Hindlimb muscle (tissue), 1 donor: ENCODE measurements at places on chromosomes 7 and 10. TPM values are rescaled to one million over a fixed set of nuclear protein-coding genes. Genes with fewer than 3 reads are reported as not detected.

DNA sequence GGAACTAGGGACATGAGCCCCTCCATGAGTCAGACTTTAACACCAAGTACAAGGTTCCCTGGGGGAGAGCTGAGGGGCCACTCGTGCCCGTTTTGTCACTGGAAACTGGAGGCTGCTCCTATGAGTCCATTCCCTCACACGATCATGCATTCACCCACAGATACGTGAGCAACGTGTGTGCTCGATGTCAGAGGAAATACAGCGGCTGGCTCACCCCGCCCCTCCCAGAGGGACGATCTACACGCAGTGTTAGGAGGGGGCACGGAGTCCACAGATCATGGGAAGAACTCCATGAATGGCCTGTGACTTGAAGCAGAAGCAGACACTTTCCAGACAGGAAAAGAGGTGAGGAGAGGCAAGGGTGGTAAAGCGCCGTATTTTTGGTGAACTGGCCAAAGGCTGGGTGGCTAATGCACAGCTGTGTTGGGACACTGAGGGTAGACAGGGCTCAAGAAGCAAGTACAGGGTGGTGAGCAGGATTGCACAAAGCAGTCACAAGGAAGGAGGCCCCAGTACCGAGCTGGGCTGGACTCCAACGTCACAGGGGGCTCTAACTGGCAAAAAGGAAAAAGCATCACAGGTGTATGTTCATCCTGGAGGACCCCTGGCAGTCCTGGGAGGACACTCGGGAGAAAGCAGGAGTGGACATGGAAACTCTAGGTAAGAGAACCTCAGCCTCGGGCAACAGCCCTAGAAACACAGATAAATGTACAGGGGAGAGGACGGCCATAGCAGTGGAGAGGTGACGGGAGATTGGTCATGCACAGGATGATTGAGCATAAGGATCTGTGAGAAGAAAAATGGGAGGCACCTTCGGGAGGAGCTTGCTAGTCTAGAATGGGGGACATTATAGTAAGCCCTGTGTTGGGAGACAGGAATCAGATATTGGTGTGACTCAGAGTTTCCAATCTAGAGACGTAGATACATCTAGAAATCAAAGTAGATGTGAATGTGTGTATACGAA lies 41.2 kb downstream of the TNS3 start:
- DNase-seq: no peak

The C10orf53 gene
- polyA plus RNA-seq: not detected

- DNase-seq: no peak
Observed at GRCh38 chr10:45374350-45375052, 485 bp downstream of the ALOX5 start.

DNA sequence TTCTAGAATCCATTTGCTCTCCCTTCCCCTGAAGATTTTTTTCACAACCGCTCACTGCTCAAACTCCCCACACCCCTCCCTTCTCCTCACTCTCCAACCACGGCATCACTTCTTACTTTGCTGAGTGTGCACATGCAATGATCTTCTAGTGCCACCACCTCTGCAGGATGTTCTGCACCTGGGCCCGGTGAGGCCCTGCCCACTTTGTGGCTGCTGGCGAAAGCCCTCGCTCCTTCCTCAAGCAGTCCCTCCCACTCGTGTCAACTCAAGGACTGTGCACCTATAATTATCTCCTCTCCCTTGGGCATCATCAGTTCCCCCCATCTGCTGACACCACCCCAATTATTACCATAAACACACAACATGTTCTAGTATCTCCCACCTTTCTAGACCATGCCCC lies 91.0 kb upstream of the LANCL2 start:
- no peak for DNase-seq

GRCh38 chr10:103069453-103070331 lies 123.4 kb downstream of the NT5C2 start:
- peak; percentile 29 for DNase-seq

DNA sequence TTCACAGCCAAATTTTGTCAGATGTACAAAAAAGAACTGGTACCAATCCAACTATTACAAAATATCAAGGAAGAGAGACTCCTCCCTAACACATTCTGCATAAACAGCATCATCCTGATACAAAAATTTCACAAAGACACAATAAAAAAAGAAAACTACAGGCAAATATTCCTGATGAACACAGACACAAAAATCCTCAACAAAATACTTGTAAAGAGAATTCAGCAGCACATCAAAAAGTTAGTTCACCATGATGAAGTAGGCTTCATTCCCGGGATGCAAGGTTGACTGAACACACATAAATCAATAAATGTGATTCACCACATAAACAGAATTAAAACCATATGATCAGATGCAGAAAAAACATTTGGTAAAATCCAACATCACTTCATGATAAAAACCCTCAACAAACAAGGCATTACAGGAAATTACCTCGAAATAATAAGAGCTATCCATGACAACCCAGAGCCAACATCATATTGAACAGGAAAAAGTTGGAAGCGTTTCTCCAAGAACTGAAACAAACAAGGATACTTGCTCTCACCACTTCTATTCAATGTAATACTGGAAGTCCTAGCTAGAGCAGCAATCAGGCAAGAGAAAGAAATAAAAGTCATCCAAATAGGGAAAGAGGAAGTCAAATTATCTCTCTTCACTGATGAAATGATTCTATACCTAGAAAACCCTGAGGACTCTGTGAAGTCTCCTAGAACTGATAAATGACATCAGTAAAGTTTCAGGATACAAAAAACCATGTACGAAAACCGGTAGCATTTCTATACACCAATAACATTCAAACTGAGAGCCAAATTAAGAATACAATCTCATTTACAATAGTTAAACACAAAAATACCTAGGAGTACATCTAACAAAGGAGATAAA lies 223.1 kb downstream of the REEP3 start:
- DNase-seq: no peak

The WNT8B gene
- polyA plus RNA-seq: 0.09 TPM

- no peak for DNase-seq
Observed at GRCh38 chr7:249989-250388, 40.0 kb upstream of the FOXL3 start.

The CHAT gene
- not detected for polyA plus RNA-seq

The MSMB gene
- not detected for polyA plus RNA-seq

DNA sequence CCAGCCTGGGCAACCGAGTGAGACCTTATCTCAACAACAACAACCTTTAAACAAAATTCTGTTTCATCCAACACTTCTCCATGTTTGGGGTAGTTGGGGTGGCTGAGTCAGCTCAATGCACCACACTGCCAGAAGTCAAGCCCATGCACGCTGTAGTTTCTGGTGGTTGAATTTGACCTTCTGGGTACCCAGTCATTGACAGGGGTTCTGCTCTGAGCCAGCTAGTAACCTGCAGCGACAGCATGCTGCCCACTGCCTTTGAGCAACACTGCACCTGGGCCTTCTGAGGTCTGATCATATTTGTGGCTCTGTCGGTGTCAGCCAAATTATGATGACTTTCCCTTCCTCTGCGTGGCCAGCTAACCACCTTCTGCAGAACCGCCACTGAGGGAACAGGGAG lies 84.6 kb upstream of the ZNF438 start:
- DNase-seq: no peak

DNA sequence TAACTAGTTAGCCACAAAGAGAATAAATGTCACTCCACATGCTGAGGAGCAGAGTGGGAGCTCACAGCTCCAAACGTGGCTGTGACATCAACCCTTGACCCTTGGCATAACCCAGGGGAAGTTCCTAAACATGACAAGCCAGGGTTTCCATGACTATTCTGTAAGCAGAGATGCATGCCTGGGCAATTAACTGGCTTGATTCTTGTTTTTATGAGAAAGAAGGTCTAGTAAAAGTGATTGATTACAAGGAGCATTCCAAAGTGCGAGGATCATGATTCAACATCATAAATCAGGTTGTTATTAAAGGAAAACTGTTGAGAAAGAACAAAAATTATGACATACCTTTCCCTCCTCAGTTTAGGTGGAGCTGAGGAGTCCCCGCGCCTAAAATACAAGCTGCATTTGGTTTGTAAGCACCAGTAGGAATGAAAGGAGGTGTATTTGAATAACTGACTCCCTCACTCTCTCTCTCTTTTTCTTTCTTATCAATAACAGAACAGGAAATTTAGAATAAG lies 108.4 kb downstream of the SFMBT2 start:
- DNase-seq: no peak

DNA sequence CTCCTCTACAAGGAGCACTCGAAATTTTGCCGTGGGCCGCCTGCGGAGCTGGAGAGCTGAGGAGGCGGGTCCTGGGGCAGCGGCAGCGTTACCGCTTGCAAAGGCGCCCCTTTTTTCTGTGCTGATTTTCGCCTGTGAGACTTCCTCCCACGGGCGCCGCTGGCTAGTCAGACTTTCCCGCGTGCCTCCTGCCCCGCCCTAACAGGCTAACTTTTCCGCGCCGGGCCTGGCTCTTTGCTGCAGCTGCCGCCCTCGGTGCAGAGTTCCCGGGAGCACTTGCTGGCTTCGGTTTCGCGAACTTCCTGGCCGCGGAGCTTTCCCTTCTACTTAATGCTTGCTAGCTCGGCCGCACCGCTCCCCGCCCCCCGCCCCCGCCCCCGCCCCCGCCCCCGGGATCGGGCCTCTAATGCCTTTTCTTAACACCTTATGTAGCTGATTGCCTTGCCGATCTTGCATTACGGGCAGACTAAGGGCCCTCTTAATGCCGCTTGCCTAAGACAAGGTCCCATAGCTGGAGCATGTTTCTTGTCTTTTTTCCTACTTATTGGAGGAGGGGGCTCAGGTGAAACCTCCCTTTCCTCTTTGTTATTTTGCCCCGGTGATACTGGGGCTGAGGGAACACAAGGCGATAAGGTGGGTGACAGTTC lies 37.9 kb upstream of the RASGEF1A start:
- DNase-seq: peak; percentile 59

The SPDYE1 gene
- 2.3 TPM for polyA plus RNA-seq

DNA sequence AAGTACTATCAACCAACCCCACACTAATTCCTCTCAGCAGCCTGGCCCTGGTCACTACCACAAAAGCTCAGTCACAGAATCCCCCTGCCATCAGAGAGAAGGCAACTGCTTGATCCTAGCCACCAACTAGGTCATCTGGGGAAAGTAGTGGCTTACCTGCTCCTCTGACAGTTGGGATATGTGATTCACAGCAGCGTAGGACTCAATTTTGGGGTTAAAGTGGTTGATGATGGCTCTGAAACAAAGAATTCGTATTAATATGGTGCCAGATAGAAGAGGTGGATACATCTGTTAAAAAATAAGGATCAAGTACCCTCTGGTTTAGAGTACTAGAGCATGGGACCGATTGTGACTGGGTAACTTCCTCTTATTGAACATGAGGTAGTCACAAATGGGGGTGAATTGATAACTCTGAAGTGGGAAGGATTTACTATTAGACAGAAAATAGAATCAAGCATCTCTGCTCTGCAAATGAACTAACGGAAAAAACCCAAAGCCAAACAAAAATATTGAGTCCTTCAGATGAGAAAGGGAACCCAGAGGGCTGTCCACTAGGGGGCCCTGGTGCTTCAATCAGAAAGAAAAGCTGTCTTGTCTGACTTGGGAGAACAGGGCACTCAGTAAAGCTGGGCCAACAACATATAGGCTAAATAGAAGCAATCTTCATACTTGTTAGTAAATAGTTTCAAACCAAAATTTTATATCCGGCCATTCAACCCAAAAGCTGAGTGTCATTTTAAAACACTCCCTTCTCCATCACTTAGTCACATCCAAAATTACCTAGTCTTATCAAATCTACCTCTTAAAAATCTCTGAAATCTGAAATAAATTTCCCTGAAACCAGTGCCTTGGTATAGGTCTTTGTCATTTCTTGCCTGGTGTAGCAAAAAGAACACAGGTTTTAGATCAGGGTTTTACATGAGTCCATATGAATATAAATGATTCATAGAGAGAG lies 45.9 kb upstream of the KCNIP2 start:
- DNase-seq: peak; percentile 54

The TBX20 gene
- polyA plus RNA-seq: not detected

The CCDC146 gene
- 7.6 TPM for polyA plus RNA-seq

The TAF5 gene
- 3.9 TPM for polyA plus RNA-seq

GRCh38 chr10:71221586-71222202 lies 9.3 kb downstream of the UNC5B start:
- DNase-seq: no peak

The MTERF1 gene
- polyA plus RNA-seq: 8.4 TPM

The ZEB1 gene
- polyA plus RNA-seq: 44.9 TPM

The ZNF655 gene
- 42.0 TPM for polyA plus RNA-seq

GRCh38 chr10:35882422-35883150 lies 240.5 kb upstream of the FZD8 start:
- no peak for DNase-seq

GRCh38 chr7:143252006-143252405 lies 11.2 kb upstream of the GSTK1 start:
- DNase-seq: no peak

DNA sequence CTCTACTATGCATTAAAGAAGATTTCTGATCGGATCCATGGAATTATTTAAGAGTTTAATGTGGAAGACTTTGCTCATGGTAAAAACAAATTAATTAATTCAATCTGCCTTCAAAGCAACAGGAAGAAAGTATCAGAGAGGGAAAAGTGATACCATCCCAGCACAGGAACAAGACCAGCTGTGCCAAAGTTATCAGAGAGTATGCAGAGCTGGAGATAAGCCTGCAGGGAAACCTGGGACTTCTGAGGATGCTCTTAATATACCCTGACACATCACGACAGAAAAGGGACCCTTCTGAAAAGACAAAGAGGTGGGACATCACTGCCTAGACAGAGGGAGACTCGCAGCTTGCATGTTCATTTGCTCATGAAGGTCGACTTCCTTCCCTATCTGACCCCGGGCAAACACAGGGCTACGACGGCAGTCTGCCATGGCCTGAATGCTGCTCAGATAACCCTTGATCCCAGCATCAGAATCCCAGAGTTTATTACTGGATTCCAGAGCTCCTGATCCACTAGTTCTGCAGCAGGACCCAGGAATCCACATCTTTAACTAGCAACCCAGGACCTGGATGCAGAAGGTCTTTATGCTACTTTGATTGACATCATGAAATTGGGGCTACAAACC lies 29.5 kb downstream of the FAM171A1 start:
- DNase-seq: no peak
